NCI-H187 (cell line): ENCODE measurements at places on chromosomes 7 and 10.

- DNase-seq = no peak
These were observed 48.3 kb upstream of the FAM171A1 start for GRCh38 chr10:15419279-15419874.

DNA sequence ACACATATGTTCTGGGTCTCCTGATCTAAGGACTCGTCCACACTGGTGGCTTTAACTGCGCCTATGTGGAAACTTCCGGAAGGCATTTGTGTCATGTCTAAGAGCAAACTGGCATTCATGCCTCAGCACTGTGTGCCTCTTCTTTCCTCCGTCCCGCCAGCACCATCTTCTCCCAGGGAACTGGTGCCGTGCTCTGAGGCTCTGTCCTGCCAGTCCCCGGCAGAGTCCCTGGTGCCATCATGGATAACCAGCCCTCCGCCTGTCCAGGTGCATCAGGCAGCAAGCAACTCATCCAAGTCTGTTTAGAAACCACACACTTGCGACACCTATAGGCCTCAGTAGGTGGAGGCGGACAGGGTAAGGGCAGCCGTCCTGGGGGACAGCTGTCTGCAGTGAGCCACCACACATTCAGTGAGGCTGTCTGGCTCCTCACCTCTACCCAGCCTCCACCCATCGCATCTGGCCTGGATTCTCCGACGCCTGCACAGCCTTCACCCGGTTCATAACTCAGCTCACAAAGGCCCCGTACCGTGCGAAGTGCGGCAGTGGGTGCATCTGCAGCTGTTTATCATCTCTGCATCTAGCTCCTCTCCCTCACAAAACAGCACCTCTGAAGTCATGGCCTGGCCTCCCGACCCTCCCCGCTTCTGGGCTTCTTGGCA, 162.7 kb downstream of the DIP2C start:
- DNase-seq = no peak

- DNase-seq = no peak
These were observed 346.6 kb downstream of the PTEN start for GRCh38 chr10:88209837-88210561.

DNA sequence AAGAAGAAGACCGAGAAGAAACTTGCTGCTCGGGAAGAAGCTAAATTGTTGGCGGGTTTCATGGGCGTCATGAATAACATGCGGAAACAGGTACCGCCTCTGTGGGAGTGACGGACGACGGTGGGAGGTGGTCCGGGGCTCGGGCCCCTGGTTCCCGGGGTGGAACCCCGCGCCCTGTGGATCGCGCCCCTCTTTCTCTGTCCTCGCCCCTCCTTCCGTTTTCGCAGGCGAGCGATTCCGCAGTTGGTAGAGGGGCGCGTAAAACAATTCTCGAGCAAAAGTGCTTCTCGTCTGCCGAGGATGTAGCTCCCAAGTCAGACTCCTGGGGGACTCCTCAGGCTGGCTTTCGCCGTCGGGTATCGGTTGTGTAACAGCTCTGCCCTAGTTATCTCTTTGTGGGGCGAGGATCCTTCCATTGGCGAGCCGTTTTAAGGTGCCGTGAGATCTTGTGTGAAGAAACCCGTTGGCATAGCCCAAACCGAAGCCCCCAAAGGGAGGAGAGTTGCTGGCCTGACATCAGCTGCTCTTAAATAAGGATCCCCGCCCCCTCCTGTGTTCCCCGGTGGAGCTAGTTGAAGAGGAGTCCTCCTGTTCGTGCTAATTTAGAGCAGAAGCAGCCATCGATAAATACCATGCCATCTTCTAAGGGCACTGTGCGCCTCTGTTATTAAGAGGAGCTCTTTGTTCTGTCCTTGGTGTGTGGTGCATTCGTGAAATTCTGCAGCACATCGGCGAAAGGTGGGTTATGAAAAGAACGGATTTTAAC, 655 bp downstream of the KLHL7 start:
- DNase-seq = peak; percentile 7

DNA sequence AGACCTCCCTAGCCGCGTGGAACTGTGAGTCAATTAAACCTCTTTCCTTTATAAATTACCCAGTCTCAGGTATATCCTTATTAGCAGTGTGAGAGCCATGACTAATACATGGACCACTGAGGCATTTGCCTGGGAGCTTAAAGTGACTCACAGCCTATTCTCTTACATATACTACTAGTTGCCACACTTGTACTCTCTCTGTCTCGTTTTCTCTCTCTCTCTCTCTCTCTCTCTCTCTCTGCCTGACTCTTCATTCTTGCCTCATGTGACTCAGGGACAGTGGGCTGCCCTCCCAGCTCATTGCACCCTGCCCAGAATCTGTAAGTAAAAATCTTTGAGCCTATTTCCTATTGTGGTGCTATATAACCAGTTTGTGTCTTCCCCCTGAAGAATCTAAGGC, 238.5 kb upstream of the MAGI2 start:
- DNase-seq = no peak

DNA sequence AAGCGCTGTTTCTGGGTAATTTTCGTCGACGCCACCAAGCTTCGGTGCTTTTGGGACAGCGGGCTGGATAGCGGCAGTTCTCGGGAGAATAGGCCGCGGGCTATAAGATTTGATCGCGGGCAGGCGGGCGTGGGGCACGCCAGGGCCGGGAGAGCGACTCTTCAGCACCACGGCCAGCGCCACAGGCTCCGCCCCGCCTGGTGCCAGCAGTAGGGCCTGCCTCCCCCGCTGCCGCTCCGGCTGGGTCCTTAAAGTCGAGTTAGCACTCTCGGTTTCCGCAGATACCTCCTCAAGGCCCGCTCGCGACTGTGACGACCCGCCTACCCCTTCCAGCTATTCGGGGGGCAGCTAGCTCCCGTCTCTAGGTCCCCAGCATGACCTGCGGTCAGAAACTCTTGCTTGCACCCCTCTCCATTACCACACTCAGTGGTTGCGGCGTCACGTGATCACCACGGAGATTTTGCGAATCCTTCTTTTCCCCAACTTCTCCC, 9.4 kb downstream of the NXPH1 start:
- DNase-seq = no peak

DNA sequence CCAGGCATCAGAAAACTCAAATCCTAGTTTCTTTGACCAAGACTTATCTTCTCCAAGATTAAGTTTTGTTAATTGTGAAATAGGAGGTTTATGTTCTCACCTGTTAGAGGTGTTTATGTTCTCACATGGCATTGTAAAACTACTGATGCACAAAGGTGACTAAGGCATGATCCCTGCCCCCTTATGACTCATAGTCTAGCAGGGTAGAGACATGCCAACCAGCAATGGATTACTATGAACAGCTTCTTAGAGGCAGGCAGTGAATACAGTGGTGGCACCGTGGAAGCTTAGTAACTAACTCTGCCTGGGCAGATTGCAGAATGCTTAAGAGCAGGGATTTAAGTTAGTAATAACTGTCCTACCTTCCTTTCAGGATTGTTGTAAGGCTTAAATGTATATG, 400.9 kb downstream of the SORCS3 start:
- no peak for DNase-seq

- DNase-seq = no peak
These were observed 84.5 kb downstream of the SND1 start for GRCh38 chr7:127736511-127736910.

DNA sequence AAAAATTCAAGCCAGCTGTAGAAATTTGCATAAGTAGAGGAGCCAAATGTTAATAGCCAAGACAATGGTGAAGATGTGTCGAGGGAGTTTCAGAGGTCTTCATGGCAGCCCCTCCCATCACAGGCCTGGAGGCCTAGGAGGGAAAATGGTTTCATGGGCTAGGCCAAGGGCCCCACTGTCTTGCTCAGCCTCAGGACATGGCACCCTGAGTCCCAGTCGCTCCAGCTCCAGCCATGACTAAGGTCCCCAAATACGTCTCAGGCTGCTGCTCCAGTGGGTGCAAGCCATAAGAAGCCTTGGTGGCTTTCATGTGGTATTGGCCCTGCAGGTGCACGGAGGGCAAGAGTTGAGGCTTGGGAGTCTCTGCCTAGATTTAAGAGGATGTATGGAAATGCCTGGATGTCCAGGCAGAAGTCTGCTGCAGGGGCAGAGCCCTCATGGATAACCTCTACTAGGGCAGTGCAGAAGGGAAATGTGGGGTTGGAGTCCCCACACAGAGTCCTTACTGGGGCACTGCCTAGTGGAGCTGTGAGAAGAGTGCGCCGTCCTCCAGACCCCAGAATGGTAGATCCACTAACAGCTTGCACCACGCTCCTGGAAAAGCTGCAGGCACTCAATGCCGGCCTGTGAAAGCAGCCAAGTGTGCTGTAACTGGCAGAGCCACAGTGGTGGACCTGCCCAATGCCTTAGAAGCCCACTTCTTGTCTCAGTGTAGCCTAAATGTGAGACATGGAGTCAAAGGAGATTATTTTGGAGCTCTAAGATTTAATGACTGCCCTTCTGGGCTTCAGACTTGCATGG, 19.2 kb downstream of the TBATA start:
- DNase-seq = no peak

DNA sequence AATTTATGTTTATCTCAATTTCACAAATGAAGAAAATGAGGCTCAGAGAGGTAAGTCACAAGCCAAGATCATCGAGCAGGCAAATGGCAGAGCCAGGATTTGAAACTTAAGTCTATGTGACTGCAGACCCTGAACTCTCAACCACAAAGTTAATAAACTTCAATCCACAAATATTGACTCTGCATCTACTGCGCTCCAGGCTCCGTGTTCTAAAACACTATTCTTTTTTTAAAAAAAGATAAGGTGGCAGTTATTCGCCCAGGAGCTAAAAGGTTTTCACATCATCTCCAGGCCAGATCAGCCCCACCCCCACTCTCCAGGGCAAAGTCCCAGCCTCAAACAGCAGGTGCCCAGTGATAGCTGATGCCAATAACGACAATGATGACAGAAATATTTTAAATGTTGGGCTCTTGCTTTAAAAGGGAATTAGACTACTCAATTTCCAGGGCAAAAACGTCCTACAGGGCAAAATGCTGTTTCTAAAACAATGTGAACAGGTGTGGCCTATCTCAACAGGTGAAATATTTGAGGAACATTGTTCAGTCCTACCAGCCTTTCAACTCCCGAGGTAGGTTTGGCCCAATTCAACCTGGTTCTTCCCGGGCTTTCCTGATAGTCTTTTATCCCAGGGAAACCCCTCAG, 85.2 kb downstream of the SORBS1 start:
- DNase-seq = no peak

DNA sequence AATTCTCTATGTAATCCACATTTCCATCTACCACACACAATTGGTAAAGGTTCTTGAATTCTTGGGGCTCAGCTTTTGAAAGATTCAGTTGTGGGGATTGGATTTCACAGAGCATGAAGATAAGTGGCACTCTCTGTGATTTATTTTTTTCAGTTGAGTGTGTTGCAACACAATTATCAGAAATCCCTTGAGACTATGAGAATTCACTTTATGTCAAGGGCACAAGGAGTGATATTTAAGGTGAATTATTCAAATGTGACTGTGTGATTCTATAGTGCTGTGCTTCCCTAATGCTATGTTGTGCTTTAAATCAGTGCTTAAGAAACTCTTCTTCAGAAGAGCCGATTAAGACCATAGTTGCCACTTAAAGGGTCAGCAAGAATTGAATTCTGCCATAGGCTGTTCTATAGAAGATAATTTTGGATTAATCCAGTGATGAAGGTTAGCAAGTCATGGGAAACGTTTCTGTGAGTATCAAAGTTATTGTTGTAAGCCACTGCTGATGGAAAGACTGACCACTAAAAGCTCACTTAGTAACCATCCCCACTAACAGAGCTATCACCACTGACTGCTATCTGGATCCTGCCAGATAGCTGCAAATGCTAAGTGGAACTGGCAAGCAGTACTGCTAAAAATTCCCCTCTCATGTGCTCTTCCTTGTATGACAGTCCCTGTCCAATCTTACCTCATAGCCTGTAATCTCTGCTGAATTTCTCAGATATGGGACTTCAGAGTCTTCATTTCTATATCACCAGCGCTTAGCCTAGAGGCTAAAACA, 134.0 kb upstream of the SEMA3D start:
- peak; percentile 78 for DNase-seq

- DNase-seq = no peak
These were observed 533.4 kb upstream of the SEMA3D start for GRCh38 chr7:85719981-85720953.
